ENCODE measurements at places on chromosomes 11 and 22.

DNA sequence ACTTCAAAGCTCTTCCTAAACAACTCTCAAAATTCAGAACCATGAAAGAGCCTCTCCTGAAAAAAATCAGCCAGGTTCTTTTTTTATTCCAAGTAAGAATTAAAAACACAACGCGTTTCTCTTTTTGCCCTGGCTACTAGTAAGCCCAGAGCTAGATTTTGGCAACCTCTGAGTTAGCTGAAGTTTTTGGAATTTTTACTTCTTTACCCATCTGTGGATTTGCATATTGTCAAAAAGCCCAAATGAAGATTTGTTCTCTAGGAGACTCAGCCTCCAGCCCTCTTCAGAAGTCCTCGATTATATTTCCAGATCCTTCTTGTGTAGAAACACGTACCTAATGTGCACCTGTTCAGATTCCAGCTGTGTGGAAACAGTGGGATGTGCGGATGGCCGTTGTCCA lies 517.9 kb downstream of the TBC1D22A start:
- DNase-seq: no peak

- DNase-seq: no peak
Observed at GRCh38 chr11:38593649-38594048, 1995.6 kb upstream of the RAG2 start.

- DNase-seq: no peak
Observed at GRCh38 chr11:104061853-104062521, 25.5 kb downstream of the DDI1 start.

DNA sequence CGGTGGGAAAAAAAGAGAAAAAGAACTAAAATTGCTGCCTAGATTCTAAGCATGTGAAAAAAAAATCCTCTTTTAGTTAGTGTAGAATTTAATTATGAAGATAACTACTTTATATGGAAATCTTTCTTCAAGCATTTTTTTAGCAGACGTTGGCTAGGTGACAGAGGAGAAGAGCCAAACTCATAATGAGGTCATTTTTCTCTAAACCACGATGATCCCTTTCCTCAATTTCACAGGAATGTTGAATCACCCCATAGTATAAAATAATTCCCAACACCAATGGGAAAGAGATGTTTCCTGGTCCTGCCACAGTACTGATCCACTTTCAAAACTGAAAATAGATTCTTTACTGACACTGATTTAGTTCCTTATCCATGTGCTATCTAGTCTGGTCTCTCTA lies 319.8 kb downstream of the DLG2 start:
- DNase-seq: no peak

DNA sequence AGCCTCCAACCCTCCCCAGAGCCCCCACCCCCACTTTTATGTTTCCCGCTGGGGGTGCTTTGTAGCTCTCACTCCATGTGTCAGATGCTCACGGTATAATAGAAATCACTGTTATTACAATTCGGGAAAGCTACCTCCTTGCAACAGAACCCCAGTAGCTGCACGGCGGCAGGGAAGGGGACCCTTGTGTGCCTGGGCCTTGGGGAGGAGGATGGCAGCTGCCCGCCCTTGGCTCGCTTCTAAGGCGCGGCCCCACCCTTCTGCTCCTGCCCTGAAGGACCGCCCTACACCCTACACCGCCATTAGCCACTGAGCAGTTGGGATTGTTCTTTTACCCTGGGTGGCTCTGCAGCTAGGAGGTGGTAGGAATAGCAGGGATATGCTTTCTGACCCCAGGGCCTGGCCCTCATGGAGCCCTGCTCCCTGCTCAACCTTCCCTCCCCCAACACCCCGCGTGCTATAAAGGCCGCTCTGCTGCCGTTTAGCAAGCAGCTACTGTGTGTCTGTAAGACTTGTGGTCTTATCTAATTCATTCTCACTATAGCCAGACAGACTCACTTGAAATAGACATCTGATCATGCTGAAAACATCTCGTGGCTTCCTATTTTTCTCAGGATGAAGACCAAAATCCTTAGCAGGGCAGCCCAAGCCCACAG lies 219.7 kb downstream of the CEP164 start:
- DNase-seq: no peak

DNA sequence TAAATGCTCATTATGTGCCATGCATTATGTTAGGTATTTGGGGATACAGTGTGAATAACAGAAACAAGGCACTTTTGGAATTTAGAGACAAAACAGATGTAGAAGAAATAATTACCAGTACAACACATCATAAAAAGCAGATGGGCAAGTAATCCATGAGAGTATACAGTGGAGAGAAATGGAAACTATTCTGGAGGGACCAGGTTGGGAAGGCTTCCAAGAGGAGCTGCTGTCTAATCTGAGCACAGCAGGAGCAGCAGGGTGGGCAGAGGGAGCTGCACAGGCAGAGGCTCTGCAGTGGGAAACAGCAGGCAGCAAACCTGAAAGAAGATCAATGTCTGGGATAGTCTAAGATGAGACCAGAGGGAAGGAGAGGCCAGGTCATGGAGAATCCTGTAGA lies 268.7 kb upstream of the CCDC90B start:
- no peak for DNase-seq

DNA sequence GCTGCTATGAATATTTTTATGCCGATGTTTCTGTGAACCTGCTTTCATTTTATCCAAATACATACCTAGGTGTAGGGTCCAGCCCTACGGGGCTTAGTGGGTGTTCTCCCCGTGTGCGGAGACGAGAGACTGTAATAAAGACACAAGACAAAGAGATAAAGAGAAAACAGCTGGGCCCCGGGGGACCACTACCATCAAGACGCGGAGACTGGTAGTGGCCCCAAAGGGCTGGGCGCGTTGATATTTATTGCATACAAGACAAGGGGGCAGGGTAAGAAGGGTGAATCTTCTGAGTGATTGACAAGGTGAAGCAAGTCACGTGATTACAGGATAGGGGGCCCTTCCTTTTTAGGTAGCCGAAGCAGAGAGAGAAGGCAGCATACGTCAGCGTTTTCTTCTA lies 920.1 kb downstream of the BRD1 start:
- DNase-seq: no peak

GRCh38 chr22:50684986-50685385 lies 12.4 kb downstream of the SHANK3 start:
- no peak for DNase-seq

GRCh38 chr22:36328635-36329253 lies 59.0 kb downstream of the MYH9 start:
- no peak for DNase-seq

- DNase-seq: no peak
Observed at GRCh38 chr11:45324459-45324858, 38.3 kb upstream of the SYT13 start.

DNA sequence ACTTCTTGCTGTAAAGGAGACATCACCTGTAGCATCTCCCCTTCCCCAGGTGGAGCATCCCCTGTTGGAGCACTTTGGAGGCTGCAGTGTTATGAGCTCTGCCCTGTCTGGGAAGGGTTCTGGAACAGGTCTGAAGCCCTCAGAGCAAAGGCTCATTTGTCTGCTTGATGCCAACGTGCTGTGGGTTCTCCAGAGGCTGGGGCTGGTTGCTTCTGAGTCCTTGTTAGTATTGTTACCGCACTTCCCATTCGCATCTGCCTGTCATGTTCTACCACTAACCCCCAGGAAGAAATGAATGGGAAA lies 73.1 kb downstream of the PACS1 start:
- DNase-seq: no peak

- no peak for DNase-seq
Observed at GRCh38 chr11:69005631-69006368, 7.2 kb downstream of the MRGPRF start.

DNA sequence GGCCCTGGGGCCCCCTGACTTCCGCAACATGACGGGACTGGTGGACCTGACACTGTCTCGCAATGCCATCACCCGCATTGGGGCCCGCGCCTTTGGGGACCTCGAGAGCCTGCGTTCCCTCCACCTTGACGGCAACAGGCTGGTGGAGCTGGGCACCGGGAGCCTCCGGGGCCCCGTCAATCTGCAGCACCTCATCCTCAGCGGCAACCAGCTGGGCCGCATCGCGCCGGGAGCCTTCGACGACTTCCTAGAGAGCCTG lies 992 bp downstream of the LRFN4 start:
- no peak for DNase-seq

DNA sequence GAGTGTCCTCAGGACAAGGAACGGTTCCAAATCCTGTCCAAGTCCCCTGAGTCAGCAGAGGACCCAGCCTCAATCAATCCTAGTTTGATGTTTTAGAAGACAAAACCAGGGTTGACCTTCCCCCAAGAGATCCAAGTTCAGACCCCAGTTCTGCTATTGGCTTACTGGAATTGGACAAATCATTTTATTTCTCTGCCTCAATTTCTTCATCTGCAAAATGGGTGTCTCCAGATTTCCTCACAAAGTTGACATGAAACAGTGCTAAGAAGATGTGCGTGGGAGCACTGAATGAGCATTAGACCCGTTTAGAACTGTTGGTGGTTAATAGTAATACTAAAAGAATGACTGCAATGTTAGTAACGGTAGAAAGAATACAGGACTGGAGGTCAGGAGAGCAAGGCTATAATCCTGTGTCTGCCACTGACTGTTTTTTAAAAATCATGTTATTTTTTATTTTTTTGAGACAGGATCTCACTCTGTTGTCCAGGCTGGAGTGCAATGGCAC lies 32.8 kb upstream of the SCUBE1 start:
- DNase-seq: no peak

DNA sequence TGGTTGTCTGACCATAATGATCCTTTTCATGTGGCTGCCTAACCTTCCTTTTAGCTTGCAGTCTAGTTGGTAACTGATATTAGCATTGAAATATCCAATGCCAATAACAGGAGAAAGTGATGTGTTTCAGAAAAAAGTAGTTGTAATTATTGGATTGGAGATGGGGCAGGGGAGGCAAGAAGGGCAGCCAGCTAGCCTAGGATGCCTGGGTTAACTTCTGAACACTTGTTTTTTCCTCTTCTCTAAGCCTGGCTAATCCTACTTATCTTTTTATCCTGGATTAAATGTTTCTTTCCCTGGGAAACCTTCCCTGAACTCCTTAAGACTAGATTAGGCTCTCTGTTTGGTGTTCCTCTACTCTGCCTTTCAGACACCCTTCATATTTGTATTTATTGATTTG lies 380.2 kb downstream of the TMEM135 start:
- DNase-seq: no peak

DNA sequence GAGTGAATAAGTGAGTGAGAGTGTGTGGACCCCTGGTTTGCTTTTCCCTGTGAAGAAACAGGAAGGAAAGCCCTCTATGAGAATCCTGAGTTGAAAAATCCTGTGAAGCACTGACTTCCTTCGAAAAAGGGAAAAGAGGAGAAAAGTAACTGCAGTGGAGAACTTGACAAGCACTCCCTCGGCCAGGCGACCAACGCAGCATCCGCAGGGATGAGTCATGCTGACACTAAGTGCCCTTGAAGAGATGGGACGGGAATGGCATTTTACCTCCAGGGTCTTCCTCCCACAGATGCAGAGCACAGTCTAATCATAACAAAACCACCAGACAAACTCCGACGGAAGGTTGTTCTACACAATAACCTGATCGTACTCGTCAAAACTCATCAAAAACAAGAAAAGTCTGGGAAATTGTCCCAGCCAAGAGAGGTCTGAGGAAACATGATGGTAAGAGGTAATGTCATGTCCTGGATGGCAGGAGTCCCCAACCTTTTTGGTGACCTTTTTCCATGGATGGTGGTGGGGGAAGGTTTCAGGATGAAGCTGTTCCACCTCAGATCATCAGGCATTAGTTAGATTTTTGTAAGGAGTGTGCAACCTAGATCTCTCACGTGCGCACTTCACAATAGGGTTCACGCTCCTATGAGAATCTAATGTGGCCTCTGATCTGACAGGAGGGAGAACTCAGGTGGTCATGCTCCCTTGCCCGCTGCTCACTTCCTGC lies 132.2 kb upstream of the B3GAT1 start:
- no peak for DNase-seq

DNA sequence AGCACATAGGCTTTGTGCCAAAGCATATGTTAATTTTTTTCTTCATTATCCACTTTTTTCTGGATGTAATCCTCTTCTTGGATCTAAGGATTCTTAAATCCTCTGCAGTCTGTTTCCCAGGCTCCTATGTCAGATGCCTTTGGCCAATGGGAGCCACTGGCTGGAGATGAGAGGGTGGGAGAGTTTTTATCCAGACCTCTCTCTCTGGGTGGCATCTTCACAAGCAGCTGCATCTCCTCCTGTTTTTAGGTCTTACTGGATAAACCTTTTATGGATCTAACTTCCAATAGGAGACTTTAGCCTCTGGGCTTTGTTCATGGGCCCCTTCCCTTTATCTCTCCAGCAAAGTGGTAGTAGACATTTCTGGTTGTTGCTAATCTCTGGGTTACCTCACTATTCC lies 22.4 kb upstream of the MPPED2 start:
- no peak for DNase-seq

- no peak for DNase-seq
Observed at GRCh38 chr22:48181263-48181955, 1419.0 kb downstream of the TBC1D22A start.

- DNase-seq: no peak
Observed at GRCh38 chr22:28896611-28897010, 13.2 kb downstream of the ZNRF3 start.

DNA sequence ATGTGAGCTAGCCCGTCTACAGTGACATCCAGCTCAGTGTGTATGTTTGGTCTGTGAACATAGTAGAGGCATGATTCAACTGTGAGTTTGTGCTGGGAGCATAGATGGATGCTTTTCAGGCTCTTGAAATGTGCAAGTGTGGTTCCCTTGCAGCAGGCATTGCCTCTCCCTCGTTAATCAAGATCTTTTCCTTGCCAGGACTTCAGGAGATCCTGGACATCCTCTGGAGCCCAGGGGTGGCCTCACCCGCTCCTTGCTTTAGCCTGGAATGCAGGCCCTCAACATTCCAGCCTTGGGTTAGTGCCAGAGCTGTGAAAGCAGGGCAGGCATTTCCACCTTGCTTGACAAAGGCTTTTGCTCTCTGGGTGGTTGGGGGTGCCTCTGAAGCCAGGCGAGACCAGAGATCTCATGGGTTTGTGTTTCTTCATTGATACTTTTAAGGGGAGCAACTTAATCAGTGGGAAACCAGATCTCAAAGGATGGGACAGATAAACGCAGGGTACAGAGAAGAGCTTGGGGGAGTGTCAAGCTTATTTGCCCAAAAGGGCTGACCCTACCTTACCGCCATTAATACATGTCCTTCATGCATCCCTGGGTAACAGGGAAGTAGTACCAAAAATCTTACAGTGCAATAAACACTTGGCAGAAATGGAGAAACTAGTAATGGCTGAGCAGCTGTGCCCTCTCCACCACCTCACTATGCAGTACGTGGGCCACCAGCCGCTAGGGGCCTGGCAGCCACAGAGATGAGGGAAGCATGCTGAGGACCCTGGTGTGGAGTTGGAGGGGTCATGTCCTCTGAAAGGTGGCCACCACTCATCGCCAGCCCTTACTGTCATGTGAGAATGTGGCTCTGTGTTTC lies 72.1 kb downstream of the PTPRJ start:
- no peak for DNase-seq

- no peak for DNase-seq
Observed at GRCh38 chr11:114440121-114440860, 1.0 kb downstream of the REXO2 start.

DNA sequence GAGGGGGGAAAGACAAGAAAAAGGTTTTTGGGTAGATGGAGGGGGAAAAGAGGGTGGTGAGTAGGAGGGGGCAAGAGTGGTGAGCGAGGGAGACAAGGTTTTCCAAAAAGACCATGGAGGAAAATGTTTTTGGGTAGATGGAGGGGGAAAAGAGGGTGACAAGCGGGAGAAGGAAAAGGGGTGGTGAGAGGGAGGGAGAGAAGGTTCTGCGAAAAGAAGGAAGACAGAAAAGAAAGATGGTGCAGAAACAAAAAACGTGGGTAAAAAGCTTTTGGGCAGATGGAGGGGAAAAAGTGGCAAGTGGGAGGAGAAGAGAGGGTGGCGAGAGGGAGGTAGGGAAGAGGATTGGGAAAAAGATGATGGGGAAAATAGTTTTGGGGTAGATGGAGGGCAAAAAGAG lies 116.0 kb upstream of the SERPIND1 start:
- DNase-seq: no peak

- no peak for DNase-seq
Observed at GRCh38 chr11:123590296-123590912, 64.0 kb downstream of the SCN3B start.
